Foreskin keratinocyte (primary cell): ENCODE measurements at places on chromosomes 5 and 9. TPM values are rescaled to one million over a fixed set of nuclear protein-coding genes. Genes with fewer than 3 reads are reported as not detected.

C9orf153 gene
- 0.28 TPM in 1 of 2 replicates, not detected in the other for total RNA-seq

GRCh38 chr5:178225174-178225573, 7.4 kb downstream of the PHYKPL start:
- DNase-seq, result no peak

- DNase-seq, result peak; percentile 15
Measured at GRCh38 chr5:43148417-43148816, 27.7 kb downstream of the ZNF131 start.

TMEM215 gene
- not detected in 2 replicates for total RNA-seq

TNFAIP8 gene
- total RNA-seq, result 17.1 and 19.4 TPM in 2 replicates

APBA1 gene
- 2.1 and 3.2 TPM in 2 replicates for total RNA-seq

GRCh38 chr5:127609957-127610356, 38.9 kb upstream of the CTXN3 start:
- DNase-seq, result no peak

PGM5 gene
- total RNA-seq, result not detected in 2 replicates

DNA sequence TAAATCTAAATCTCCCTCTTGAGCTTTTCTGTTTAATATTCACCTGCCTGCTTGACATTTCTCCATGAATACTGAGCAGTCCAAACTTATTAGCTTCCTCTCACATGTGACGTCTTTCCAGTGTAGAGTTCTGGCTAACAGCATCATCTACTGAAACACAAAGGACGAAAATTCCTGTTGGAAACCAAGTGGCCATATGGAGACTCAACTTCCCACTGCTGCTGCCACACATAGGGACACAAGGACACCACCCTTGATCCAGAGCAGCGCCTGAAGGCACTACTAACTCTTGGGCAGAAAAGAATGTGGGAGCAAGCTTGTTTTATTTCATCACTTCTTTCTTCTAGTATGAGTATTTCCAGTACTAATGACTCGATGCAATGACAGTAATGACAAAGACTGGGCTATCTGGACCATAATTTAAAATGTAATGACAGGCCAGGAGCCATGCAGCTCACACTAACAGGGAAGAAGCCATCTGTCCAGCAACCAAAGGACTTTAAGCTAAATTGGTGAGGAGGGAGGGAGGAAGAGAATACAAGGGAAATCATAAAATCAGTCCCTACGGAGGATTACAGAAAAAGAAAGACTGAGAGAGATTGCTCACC, 19.2 kb downstream of the RNF130 start:
- DNase-seq, result no peak

GABRA6 gene
- total RNA-seq, result not detected in 2 replicates

CSF1R gene
- total RNA-seq, result not detected in 2 replicates

GRCh38 chr5:81749561-81750307, 1.2 kb downstream of the SSBP2 start:
- no peak for DNase-seq

GRCh38 chr9:136631038-136632000, 31.4 kb upstream of the EGFL7 start:
- DNase-seq, result no peak

GRCh38 chr5:124650951-124651662, 95.3 kb downstream of the ZNF608 start:
- peak; percentile 66 for DNase-seq

SLC36A3 gene
- total RNA-seq, result not detected in 2 replicates

DNA sequence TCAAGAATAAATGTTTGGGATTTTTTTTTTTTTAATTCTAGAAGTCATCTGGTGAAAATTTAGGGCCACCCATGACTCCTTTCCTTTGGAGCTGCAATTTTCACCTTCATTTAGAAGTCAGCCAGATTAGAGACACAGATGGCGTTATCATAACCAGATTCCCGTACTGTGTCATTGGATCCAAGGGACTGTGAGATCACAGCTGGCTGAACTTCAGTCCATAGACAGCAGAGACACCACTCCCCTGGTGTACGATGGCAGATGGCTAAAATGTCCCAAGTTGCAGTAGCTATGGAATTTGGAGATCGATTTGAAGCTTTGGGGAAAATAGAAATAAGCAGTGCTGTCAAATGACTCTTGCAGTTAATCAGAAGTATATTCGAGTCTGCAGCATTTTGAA, 216.3 kb downstream of the RFK start:
- DNase-seq, result no peak

- DNase-seq, result no peak
Measured at GRCh38 chr5:33258553-33258952, 182.2 kb upstream of the TARS1 start.

DNA sequence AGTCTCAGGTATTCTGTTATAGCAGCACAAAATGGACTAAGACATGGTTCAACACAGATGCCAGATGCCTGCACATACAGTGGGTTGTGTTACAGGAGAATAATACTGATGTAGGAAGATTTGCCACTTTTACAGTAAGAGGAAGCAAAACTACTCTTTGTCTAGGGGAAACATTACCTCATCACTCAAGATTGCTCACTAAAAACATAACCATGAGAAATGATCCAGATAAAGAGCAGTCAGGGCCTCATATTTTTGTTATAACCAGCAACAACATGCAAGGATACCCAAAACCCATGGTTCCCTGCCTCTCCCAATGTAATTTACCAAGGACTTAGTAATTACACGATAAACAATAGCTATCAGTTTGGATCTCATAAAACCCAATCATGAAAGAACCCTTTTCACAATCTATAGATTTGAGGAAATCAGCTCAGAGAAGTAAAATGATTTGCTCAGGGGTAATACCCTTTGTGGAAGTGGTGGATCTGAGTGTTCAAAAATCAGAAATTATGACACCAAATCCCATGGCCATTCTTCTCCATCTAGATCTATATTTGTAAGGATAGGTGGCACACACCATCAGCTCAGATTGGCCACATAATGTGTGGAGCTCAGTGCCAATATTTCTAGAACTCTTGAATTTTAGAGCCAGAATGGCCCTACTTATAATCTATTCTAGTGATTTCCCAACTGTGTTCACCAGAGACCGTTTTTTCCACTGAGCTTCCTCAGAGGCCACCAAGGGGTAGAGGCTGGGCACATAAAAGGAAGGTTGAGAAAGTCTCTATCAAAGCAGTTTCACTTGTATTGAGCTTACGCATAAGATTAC, 27.8 kb downstream of the DPYSL3 start:
- peak; percentile 70 for DNase-seq

DNA sequence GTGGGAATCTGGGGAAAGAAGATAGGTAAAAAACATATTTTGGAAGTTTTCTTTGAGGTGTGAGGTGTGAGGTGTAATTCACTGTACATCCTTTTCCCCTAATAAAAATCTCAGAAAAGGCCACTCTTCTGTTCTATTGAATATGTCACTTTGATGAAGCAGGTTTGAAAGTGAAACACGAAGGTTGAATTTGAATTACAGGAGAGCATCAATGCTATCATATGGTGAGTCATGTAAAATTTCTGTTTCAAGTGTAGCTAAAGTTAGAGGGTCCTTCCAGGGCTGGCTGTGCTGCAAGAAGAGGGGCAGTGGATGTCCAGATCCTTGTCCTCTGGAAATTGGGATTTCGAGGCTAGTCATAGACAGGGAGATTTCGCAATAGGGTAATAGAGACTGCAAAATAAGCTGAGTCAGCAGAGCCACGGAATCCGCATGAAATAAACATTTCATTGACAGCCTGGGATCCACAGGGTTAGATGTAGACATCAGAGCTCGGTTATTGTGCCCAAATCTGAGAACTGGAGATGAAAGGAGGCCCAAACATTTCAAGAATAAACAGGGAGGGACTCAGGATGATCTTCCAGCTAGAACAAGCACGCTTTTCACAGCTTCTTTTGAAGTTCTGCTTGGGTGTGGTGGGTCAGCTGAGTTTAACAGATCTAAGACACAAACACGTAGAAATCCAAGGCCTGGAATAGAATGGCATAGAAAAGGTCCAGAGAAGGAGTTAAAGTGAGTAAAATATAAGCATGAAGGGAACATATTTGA, 194.4 kb upstream of the CDKN2B start:
- peak; percentile 17 for DNase-seq

- peak; percentile 80 for DNase-seq
Measured at GRCh38 chr5:130135506-130135905, 231.2 kb downstream of the CHSY3 start.

GRCh38 chr5:108726446-108727235, 21.1 kb upstream of the FER start:
- peak; percentile 71 for DNase-seq

DNA sequence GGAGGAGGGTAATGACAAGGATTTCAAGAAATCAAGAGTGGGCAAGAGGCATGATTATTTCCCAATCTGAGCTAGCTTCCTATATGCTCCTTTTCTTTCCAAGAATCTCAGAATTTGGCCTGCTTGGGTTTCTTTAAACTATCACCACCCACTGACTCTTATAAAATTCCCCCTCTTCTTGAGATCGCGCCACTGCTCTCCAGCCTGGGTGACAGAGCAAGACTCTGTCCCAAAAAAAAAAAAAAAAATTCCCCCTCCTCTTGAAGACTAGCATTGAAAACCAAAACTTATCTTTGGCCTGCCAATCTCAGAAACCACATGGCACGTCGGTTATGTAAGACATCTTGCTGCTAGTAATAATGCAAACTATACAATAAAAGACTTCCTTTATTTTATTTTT, 3.4 kb upstream of the DMXL1 start:
- DNase-seq, result no peak

- DNase-seq, result no peak
Measured at GRCh38 chr9:38284588-38285051, 107.9 kb upstream of the ALDH1B1 start.

- DNase-seq, result no peak
Measured at GRCh38 chr5:15929611-15930263, 249.9 kb downstream of the MARCHF11 start.

- DNase-seq, result peak; percentile 49
Measured at GRCh38 chr5:59724482-59725391, 168.8 kb downstream of the PDE4D start.

WDR41 gene
- total RNA-seq, result 55.7 and 68.9 TPM in 2 replicates

- no peak for DNase-seq
Measured at GRCh38 chr5:78907255-78907891, 77.7 kb downstream of the ARSB start.

PRUNE2 gene
- 0.99 and 2.2 TPM in 2 replicates for total RNA-seq

DNA sequence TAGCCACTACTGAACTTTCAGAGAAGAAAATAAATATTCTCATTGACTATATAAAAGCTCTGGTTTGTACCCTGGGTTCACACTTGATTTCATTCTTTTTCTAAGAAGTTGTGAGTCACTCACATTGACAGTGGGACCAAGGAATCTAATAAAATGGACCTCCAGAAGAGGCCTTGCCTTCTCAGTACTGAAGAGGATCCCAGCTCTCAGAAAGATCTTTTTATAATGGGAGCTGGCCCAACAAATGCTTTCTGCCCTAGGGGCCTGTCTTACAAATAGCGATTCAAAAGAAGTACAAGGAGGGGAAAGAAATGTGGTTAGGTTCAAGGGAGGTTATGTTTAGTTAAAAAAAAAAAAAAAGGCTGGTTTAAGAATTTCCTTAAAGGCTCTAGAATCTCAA, 237.9 kb downstream of the ISL1 start:
- DNase-seq, result no peak

DNA sequence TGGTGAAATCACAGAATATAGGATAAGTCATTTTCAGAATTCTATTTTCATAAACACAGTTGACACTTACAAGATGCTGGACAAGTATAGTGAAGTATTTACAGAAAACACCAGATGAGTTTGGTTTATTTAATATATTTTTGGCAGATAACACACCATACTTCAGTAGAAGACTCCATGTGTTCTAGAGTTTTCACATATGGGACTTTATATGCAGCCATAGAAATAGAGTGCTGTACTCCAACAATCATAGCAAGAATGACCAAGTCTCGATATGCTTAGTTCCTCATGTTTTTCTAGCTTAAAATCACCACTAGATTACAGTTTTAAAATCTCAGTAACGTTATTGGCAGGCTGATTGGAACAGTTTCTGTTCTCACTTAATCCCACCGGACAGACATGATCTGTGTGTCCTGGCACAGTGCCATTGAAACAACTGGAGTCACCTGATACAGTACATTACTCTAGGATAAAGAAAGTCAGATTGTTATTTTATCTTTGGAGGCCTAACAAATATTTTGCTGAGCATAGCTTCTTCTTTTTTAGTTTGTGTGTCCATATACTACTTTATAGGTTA, 45.8 kb upstream of the ERBIN start:
- DNase-seq, result no peak

RECK gene
- total RNA-seq, result 3.6 and 4.1 TPM in 2 replicates

PFN3 gene
- not detected in 2 replicates for total RNA-seq

GTF3C5 gene
- total RNA-seq, result 61.0 and 66.3 TPM in 2 replicates

DNA sequence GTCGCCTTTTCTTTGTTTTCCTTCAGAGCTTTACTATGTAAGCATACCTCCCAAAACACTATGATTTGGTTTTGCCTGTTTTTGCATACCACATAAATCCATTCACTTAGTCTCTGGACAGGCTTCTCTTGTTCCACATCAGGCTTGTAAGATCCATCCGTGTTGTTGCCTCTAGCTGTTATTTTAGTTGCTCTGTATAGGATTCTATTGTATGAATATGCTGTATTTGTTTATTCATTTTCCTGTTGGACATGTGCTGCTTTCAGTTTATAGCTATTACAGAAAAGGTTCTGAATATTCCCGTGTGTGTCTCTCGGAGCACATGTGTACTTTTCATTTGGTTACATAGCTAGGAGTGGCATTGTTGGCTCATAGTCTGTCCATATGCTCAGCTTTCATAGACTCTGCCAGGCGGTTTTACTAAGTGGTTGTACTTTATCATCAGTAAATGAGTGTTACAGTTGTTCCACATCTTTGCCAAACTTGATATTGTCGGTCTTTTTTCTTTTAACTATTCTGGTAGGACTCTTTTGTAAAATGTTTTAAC, 41.8 kb downstream of the NUP214 start:
- DNase-seq, result no peak

- DNase-seq, result no peak
Measured at GRCh38 chr9:21455320-21455719, 15.1 kb downstream of the IFNA1 start.

NRG2 gene
- total RNA-seq, result 0.42 and 0.58 TPM in 2 replicates

GRXCR2 gene
- not detected in 2 replicates for total RNA-seq

GRCh38 chr5:36932056-36932455, 55.5 kb downstream of the NIPBL start:
- DNase-seq, result no peak

DNA sequence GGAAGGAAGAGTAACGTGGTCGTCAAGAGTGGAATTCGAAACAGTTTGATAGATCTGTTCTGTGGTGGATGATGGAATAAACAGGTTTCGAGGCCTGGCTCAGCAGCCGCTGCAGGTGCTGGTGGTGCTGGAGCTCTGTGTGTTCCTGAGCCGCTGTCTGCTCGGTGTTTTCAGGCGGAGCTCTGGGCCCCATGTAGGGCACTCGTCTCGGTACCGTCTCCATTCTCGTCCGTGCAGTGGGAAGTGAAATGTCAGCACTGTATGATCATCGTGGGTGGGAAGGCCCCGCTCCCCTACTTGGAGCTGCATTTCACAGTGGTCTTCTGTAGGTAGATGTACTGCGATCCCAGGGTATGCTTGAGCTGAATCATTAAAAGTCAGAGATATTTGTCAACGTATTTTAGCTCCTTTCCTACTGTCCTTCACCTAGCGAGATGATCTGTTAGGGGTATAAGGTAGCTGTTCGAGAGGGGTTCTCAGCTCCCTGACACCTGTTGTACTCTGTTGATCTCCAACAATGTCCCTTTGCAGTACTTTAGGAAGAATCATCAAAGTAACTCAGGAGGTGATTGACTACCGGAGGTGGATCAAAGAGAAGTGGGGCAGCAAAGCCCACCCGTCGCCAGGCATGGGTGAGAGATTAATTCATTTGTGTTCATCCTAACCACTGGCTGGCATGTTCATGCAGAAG, 35.9 kb downstream of the TENT4A start:
- no peak for DNase-seq

KIF4B gene
- 0.03 and 0.04 TPM in 2 replicates for total RNA-seq
